ENCODE measurements at places on chromosomes 13 and 19.

GRCh38 chr19:50172726-50173125 is 9.6 kb upstream of the IZUMO2 start:
- no peak for DNase-seq

- DNase-seq: no peak
Measured at GRCh38 chr19:13727798-13728197, 36.5 kb upstream of the MRI1 start.

DNA sequence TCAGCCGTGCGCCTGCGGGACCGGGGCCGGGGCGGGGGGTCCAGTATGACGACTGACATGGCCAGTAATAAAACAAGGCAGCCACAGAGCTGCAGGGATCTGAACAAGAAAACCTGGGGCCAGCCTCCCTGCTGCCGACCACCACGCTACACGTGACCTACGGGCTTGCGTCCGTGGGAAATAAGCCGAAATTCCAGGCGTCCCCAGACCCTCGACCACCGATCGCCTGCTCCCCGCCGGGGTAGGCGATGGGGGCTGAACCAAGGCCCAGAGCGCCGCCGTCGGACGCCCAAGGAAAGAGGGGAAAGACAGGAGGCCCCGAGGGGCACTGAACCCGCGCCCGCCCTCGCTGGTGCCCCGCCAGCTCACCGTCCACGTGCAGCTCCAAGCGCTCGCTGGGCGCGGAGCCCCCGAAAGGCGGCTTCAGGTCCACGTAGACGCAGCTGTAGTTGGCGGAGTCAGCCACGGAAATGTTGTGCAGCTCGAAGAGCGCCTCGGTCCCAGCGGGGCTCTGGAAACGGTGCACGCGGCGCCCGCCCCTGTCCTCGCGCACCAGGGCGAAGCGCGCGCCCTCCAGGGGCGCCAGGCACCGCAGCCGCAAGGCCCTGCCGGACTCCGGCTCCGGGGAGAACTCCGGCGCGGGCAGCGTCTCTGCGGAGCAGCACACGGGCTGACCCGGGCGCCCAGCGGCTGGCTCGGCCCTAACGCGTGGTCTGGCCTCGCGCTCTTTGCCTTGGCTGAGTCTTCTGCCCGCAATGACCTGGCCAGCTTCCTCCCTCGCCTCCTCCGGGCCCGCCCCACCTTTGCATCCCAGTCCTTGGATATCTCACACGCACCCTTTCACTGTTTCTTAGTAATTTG is 3.1 kb downstream of the A1BG start:
- peak; percentile 20 for DNase-seq

GRCh38 chr19:4908360-4908759 is 941 bp upstream of the UHRF1 start:
- no peak for DNase-seq

DNA sequence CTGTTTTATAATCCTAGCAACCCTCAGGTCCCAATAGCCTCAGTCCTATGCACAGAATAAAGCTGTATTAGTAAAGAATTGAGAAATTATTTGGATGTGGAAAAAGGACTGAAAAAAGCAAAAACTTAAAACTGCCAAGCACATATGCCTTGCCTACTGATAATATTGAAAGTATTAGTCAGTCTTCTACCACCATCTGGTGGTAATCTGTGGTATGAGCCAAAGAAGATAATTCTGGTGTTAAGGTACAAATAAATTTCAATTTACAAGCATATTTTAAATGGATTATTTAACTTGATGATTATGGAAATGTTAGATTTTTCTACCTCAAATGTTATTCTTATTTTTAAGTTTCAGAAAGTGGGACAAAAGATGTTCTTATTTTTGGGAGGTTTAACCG is 460.3 kb upstream of the KLHL1 start:
- peak; percentile 8 for DNase-seq

DNA sequence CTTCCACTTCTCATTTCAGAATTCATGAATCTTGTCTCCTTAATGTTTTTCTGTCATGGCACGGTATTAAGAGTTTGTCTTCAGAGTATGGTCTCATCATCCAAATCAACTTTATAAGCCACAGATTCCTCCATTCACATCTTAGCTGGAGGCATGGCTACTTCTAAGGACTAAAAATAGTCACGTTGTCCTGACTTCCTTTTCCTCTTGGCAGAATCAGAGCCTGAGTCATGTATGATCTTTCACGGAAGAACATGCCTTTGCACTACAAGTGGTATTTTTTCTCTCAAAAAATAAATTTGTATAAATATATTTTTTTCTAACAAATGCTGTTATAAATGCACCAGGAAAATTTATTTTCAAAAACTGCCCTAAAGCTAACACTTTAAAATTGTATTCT is 71.4 kb downstream of the ALOX5AP start:
- no peak for DNase-seq

GRCh38 chr13:31518645-31519044 is 220.7 kb upstream of the RXFP2 start:
- no peak for DNase-seq

DNA sequence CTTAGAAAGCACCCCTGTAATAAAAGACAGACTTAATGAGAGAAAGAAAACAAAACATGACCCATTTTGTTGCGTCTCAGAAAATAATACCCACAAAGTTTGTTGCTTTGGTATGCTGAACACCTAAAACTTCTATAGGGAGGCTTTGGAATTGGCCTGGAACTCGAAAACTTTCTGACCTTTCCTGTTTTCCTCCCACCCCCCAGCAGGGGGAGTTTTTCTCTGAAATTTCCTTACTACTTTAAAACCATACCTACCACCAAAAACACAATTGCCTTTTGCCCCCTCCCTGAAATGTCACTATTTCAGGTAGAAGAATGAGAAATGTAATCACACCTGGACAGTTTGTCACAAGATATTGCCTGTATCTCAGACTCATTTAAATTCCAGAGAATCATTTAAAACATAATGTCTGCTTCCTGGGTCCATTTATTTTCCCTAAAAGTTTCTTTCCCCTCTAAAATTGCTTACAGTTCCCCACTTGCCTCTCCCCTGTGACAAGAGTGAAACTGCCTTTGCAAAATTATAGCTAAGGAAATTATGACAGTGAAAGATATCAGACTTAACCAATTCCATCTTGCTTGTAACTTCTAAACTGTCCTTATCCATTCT is 2700.2 kb downstream of the PCDH9 start:
- no peak for DNase-seq

- no peak for DNase-seq
Measured at GRCh38 chr13:99308471-99309087, 1.4 kb upstream of the GPR183 start.

GRCh38 chr13:112060899-112061366 is 6.0 kb upstream of the SOX1 start:
- DNase-seq: no peak

GRCh38 chr13:72586518-72586917 is 140.9 kb downstream of the MZT1 start:
- no peak for DNase-seq

All from cerebellum (tissue), 4 donors.